ENCODE measurements at places on chromosomes 1 and 21.

DNA sequence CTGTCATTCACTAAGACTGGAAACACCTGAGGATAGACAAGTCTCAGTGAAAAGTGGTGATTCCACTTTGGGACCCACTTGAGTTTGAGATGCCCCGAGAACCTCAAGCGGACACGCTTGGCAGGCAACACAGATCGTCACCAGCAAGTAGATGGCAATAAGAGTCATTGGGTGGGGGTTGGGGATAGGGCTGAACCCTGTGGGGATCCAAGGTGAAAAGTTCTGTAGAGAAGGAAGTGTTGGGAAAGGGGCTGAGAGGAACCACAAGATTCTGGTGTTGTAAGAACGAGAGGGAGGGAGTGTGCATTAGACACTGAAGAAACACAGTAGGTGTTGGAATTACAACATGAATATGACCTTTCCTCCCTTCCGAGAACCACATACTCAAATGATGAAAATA is 45.4 kb upstream of the TDRD10 start:
- DNase-seq, result no peak

DNA sequence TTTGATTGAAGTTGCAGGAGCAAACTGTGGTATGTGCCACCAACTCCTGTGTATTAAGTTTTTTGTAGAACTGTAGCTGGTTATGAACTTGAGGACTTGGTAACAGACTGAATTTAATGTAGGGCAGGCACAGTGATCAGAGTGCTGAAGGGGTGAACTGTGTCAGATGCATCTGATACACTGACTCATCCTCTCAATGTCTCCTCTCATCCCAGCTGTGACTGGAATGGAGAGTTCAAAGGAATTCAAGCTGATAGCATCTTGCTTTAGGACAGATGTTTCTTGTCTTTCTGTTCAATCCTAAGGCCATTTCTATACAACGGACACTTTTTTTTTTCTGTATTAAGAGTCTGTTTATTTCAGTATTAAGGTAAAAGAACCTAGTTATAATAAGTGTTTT is 25.0 kb upstream of the GBP1 start:
- DNase-seq, result no peak

GRCh38 chr21:31517664-31518414 is 141.7 kb upstream of the SOD1 start:
- no peak for DNase-seq

DNA sequence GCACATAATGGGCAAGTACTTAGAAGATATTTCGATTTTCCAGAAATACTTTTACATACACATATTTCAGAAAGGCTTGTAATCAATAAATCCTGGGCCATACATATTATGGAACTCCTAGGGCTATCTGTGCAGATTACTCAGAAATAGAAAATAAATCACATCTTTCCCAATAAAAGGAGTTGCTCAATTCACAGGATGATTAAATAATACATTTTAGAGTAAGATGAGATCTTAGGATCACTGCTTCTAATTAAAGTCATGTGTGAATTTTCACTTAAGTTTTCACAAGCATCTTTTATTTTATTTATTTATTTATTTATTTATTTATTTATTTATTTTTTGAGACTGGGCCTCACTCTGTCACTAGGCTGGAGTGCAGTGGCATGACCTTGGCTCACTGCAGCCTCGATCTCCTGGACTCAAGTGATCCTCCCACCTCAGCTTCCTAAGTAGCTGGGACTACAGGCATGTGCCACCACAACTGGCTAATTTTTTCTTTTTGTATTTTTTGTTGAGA is 144.2 kb downstream of the HIVEP3 start:
- DNase-seq, result no peak

GRCh38 chr1:209202830-209203532 is 380.5 kb upstream of the CAMK1G start:
- DNase-seq, result no peak

- DNase-seq, result no peak
Observed at GRCh38 chr21:37874904-37875780, 41.1 kb downstream of the KCNJ6 start.

DNA sequence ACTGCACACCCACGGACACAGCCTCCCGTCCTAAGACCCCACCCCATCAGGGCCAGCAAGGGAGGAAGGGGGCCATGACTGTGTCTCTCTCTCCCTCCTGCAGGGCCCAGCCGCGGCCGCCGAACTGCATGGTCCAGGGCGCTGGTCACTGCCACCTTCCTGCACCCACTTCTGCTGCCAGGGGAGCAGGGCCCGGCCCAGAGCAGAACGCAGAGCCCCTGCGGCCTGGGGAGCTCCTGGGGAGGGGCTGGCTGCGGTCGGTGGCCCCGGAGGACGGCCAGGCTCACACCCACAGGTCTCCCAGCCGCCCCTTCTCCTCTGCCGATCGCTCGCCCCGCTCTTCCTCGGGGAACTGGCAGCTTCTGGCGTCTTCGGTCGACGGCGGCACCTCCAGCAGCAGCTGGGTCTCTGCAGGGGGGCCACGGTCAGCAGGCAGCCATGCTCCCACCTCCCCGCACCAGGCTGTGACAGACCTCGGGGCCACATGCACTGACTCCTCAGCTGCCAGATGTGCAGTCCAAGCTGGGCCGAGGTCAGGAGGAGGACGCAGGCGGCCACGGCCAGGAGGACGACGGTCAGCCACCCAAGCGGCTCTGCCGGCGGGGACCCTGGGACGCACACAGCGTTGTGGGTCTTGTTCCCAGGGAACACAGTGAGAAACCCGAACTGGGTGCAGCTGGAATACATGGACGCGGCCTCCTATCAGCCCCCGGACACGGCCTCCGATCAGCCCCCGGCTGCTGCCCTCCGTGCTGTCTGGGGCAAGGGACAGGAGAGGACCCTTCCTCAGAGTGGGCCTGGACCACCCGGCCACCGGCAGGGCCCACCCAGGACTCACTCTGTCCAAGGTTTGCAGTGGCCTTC is 2.6 kb downstream of the TNFRSF18 start:
- DNase-seq, result no peak

DNA sequence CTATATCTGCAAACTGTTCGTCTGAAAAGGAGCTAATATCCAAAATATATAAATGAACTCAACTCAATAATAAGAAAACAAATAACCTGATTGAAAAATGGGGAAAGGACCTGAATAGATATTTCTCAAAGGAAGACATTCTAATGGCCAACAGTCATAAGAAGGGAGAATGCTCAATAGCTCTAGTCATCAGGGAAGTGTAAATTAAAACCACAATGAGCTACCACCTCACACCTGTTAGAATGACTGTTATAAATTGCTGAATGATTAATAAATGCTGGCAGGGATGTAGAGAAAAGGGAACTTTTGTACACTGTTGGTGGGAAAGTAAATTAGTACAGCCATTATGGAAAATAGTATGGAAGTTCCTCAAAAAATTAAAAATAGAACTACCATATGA is 21.2 kb upstream of the C1orf115 start:
- no peak for DNase-seq

GRCh38 chr1:64645735-64646134 is 99.1 kb upstream of the RAVER2 start:
- DNase-seq, result no peak

DNA sequence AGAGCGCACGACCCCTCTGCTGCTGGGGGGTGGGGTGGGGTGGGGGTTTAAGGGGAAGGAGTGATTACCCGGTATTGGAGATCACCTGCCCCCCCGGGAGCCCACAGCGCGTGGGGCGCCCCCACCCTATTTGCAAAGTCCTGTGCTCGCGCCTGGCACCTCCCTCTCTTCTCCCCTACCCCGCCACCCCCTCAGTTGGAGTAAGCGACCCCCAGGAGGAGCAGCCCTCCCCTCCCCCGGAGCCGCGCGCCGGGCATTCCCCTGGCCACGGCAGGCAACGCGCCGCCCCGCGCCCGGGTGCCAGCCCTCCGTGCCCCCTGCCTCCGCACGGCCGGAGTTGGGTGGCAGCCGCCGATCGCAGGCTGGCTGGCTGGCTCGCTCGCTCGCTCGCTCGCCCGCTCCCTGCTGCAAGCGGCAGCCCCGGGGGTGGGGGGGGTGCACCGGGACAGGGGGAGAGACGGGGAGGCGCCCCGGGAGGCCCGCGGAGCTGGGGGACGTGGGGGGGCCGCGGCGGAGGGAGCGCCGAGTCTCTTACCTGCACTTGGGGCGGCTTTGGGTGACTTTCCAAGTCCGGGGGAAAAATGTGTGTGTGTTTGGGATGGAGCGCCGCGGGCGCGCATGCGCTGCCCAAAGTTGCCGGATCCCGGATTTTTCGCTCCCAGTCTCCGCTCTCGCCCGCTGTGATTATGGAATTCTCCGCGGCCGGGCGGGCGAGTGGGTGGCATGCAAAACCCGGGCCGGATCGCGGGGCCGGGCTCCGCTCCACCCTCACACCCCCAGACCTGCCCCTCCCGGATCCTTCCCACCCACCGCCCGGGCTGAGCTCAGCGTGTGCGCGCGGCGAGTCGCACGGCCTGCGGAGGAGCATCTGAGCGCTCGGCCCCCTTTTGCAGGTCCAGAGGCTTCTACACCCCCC is at the start of gene CASZ1:
CASZ1 (minus strand) TSS at position 618 of the 916 bp plus-strand sequence. CDS start 102,757 bp downstream, outside the sequence.
- DNase-seq, result no peak

DNA sequence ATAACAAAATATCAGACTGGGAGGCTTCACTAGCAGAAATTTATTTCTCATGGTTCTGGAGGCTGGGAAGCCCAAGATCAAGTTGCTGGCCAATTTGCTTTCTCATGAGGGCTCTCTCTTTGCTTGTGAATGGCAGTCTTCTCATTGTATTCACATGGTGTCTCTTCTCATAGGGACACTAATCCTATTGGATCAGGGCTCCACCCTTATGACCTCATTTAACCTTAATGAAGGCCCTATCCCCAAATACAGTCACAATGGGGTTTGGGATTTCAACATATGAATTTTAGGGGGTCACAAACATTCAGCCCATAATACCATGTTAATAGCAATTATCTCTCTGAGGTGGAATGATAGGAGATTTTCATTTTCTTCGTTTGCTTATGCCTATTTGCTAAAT is 25.3 kb downstream of the TCEA3 start:
- DNase-seq, result no peak

- peak; percentile 49 for DNase-seq
Observed at GRCh38 chr21:43718872-43719747, at the start of gene PDXK. Gene PDXK (plus strand): TSS chr21:43719129. CDS start chr21:43719295, 166 bp downstream.

- DNase-seq, result no peak
Observed at GRCh38 chr1:27611450-27611849, 7.5 kb upstream of the AHDC1 start.

DNA sequence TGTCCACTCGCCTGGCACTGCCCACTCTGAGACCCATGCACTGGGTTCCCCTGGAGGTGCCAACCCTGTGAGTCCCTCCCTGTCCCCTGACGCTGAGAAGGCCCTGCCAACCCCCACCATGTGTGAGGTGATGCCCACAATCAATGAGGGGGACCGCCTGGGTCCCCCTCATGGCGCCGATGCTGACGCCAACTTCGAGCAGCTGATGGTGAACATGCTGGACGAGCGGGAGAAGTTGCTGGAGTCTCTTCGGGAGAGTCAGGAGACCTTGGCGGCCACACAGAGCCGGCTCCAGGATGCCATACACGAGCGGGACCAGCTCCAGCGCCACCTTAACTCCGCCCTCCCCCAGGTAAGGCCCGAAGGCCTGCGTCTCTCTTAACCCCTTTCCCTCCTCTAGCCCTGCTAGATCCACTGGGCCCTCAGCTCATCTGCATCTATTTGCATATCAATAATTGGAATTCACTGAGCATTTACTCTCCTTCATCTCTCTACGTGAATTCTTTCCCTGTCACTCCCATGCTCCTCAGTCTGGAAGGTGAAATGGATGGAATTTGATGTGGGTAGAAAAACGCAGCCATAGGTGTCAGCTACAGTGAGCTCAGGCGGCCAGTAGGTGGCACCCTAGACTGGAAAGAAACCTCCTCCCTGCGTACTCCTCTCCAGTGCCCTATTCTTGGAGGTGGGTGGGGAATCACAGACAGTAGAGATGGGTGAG is 12.8 kb downstream of the PPFIA4 start:
- DNase-seq, result peak; percentile 38

GRCh38 chr1:204409836-204410687 is 1.6 kb downstream of the PPP1R15B start:
- no peak for DNase-seq

DNA sequence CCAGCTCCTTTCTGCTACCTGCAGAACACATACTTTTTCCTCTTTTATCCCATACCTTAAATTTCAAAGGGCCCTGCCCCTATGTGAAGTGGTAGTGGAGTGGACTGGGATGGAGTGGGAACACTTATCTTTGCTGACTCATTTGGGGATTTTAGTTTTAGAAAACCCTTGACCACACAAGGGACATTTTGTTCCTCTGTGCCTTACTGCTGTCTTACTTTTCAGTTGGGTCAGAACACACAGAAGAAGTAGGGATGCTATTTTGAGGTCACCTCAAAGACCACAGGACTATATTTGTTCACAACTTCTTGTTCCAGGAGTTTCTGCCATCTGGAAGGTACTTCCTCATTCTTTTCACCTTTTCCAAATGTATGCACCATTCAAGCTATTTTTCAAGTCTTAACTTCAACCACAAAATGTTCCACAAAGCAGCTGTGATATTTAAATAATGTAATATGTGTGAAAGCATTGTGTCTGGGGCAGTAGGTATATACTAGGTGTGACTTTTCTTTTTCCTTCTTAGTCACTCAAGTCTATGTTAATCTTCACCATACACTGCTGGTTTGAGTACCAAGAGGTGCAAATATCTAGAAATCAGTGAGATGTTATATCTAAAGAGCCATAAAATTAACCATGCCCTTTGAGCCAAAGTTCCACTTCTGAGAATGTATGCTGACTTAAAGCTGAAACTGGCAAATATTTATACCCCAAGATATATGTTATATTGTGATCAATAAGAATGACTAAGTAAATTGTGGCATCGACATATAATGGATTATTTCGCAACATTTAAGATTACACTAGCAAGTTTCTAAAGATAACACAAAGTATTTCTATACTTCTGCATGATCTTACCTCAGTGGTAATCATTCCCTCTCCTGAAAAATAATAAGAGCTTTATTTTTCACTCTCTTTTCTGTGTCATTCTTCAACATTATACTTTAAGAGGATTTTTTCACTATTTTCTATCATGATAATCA is 308.5 kb downstream of the MRPL39 start:
- DNase-seq, result no peak

DNA sequence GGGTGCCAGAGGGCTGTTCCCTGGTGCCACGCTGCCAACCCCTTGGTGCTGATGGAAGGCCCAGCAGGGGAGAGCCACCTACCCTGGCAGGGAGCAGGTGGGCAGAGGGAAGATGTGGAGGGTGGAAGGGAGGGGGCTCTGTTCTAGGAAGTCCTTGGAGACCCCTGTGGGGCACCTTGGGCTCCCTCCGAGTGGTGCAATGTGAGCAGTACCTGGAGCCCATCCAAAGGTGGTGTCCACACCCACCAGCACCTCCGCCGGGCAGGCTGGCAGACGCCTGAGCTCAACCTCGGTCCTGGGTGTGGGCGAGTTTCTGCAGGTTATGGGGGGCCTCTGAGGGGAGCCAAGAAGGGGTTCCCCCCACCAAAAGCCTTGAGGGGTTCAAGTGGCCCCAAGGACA is 11.3 kb upstream of the DNMT3L start:
- no peak for DNase-seq

DNA sequence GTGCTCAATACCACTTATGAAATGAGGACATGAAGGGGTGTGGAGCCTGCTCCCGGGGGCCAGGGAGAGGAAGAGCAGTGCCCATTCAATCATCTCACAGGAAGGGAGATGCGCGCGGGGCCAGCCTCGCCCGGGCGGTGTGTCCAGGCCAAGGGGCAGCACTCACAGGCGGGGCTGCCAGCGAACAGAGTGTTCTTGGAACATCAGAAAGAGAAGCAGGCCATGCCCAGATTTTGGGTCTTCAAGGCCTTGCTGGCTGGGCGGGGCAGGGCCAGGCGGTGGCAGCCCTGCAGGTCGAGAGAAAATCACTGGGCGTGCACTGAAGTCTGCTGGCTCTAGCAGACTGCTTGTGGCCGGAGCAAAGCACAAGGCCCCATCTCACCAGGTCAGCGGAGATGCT is 168.6 kb downstream of the PRDM16 start:
- no peak for DNase-seq

- DNase-seq, result no peak
Observed at GRCh38 chr1:7459914-7460313, 311.2 kb upstream of the VAMP3 start.

Data from stimulated activated CD4-positive, alpha-beta T cell treated with anti-CD3 and anti-CD28 coated beads, TNF-alpha, amount 100 ng/mL, for 4 hours (primary cell).